ENCODE measurements at places on chromosomes 4 and X.

- no peak for DNase-seq
Observed at GRCh38 chrX:70437921-70438665, 6.5 kb upstream of the DLG3 start.

DNA sequence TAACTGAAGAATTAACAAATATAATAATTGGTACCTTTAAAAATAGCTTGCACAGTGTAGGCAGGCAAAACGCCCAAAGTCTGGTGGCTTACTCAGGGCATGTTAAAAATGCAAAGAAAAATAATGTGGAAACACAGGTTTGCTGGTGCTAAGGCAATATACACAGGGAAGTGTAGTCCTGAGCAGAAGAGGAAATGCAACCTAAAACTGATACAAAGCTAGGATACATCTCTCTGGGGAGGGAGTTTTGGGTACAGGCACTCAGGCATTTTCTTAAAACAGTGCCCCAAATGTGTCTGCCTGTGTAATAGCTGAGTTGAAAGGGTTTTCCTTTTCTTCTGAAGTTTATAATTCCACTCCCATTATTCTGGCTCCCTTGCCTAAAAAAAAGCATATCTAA, 47.4 kb downstream of the TMPRSS11E start:
- no peak for DNase-seq

DNA sequence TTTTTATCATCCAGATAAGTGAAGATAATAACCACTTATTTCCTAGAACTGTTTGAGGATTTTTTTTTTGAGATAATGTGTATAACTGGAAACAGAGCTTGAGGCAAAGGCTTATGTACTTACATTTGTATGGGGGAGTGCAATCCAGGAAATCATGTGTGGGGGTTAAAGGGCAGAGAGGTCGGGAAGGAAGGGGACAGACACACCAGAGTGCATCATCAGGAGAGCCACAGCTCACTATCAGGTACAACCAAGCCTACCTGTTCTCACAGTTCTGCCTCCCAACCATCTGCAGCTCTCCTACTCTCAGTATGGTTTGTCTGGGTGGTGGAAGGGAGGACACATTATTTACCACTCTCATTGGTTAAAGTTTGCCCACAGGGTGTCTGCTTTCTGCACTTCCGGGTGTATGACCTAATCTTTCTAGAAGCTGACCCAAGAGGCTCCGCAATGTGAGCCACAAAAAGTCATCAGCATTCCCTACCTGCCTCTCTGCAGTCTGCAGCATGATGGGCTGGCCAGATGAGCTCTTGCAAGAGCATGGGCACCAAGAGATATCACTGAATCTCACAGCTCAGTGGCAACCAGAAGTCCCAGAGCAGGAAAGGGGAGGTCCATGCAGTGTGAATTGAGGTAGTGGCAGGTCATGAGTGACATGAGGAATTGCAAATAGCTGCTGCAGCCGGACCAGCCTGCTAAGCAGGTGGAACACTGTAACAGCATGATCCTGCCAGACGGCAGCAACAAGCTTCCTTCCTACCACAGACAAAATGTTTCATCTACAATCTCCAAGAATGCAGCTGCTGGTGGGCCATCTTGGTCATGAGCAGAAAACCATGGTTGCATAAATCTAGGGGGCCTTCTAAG, 36.9 kb upstream of the SPRY1 start:
- DNase-seq = no peak

DNA sequence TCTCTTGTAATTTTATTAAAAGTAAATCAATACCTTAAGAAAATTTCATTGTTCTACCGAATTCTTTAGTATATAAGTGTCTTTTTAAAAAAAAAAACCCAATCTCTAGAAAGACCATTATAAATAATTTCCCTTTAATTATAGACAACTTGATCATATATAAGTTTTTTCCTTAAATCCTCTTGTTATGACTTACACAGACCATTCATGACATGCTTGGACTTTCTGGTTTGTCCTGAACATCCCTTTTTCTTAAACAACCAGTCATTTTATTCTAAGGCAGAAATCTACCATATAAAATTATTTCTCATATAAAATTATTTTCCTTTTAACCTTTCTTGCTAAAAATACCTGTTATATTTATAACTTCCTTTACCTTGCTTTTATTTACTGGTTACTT, 15.4 kb upstream of the FHDC1 start:
- no peak for DNase-seq

- DNase-seq = no peak
Observed at GRCh38 chr4:40228497-40229365, 31.9 kb downstream of the RHOH start.

- DNase-seq = no peak
Observed at GRCh38 chr4:31125496-31125895, 405.3 kb downstream of the PCDH7 start.

GRCh38 chr4:98474408-98474844, 184.0 kb downstream of the TSPAN5 start:
- no peak for DNase-seq

- no peak for DNase-seq
Observed at GRCh38 chr4:80876810-80877209, 153.7 kb upstream of the BMP3 start.

Measured in anterior cingulate cortex (tissue), 58 donors.